ENCODE measurements at places on chromosomes 7 and 10.
A peak's percentile ranks its signal among the peaks of the same experiment; 100 is the strongest.

- DNase-seq, result no peak
These were observed 5.5 kb downstream of the WNT8B start for GRCh38 chr10:100468322-100468721.

DNA sequence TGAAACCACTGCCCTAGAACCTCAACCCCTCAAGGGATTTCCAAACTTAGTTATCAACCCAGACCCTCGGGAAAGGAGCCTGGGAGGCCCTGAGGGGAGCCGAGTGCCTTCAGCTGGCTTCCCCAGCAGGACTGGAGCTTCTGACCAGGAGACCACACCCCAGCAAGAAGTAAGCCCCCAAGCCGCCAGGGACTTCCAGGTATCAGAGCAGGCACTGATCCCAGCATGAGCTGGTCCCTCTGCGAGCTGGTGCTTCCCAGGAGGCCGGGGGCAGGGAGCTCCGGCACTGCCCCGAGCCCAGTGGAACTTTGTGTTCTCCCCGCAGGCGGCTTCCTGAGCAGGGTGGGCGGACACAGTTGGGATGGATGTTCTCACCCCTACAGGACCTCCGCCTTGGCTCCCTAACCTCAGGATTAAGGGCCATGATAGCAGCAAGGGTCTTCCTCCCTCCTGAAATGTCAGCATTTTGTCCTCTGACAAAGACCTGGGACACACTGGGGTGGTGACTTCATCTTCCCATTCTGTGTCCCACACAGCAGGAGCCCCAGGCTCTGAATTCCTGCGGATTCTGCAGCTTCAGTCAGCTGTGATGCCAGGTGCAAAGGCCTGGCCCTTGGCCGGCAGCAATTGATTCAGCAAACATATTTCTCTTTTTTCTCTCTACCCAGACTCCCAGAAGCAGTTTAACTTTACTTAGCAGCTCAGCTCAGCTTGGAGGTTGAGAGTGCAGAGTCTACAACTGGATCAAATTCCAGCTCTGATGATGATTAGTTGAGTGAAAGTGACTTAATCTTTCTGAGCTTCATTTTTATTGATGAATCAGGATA, 11.6 kb downstream of the ATP6V0E2 start:
- no peak for DNase-seq

DNA sequence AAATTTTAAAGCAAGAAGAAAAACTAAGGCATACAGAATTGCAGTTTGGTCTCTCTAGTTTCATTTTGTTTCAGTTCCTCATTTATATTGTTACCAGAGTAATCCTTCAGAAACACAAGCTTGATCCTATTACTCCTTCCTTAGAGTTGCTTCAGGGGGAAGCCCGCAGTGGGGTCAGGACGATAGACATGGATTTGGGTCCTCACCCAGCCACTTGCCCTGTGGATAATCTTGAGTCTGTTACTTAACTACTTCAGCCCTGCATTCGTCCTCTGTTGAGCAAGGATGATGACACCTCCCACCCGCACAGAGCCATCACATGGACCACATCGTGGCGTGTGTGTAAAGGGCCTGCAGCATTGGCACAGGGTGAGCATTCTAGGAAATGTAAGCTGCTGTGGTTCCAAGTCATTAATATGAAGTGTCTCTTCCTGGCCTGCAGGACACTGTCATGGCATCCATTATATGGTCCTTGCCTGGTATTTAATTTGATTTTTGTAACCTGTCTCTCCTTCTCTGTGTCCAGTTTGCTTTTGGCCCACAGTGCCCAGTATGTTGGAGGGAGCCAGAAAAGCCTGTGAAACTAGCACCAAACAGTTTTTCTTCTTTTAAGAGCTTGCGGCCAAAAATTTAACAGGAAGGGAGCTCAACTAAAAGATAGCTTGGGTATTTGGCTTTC, 111.2 kb downstream of the EEPD1 start:
- DNase-seq, result no peak

- DNase-seq, result no peak
These were observed 183.5 kb upstream of the INHBA start for GRCh38 chr7:41886262-41886900.

- DNase-seq, result no peak
These were observed 4.3 kb upstream of the ABCC2 start for GRCh38 chr10:99777918-99778714.

DNA sequence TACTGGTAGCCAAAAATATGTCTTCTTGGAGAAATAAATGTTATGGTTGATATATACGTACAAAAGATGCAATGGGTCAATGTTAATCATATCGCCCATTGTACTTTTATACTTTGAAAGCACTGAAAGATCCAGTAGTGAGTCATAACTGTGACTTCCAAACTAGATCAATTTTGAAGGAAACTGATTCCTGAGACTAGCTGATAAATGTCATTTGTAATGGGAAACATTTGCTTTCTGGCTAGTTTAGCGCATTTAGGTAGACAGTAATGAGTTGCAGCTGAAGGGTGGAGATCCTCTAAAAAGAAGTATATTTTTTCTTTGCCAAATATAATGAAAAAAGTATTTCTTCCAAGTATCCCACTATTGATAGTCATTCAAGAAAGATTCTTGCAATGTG, 53.5 kb upstream of the ARHGAP21 start:
- no peak for DNase-seq

- DNase-seq, result no peak
These were observed 18.4 kb upstream of the CCDC71L start for GRCh38 chr7:106679153-106679931.

DNA sequence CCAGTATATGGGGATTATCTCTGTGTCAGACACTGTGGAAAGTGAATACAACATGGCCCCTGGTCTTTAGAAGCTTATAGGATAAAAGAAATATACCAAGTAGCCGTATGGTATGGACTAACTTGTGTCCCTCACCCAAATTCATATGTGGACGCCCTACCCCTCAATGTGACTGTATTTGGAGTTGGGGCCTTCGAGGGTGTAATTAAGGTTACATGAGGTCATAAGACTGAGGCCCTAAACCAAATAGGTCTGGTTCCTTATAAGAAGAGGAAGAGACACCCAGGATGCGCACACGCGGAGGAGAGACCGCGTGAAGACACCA, 36.3 kb downstream of the ASB13 start:
- DNase-seq, result no peak

DNA sequence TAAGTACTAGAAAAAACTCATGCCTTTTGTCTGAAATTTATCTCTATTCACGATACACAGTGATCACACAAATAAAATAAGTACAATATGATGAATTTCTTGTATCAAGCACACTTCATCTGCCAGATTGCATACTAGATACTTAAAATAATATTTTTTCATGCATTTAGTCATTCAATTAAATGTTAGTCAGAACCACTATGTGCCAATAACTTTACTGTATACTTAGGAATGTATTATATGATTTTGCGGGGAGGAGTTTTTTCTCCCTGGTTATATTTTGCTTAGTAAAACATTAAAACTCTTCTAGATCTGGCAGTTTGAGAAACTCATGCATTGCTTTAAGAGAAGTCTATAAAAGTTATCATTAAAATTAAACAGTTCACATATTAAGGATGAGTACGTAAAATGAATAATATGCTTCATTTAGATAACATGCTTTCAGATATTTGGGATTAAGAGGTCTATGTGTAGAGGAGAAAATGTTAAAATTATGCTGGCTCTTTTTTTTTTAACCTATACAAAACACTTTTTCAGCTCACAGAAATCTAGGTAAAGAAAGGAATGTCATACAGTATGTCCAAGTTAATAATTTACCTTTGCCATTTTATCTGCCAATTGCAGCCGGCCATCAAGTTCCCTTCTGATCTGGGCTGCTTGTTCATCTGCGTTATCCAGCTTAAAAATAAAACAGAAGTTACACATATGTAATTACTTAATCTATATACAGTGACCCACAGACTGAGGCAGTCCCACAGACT, 70.1 kb downstream of the RNF133 start:
- no peak for DNase-seq

DNA sequence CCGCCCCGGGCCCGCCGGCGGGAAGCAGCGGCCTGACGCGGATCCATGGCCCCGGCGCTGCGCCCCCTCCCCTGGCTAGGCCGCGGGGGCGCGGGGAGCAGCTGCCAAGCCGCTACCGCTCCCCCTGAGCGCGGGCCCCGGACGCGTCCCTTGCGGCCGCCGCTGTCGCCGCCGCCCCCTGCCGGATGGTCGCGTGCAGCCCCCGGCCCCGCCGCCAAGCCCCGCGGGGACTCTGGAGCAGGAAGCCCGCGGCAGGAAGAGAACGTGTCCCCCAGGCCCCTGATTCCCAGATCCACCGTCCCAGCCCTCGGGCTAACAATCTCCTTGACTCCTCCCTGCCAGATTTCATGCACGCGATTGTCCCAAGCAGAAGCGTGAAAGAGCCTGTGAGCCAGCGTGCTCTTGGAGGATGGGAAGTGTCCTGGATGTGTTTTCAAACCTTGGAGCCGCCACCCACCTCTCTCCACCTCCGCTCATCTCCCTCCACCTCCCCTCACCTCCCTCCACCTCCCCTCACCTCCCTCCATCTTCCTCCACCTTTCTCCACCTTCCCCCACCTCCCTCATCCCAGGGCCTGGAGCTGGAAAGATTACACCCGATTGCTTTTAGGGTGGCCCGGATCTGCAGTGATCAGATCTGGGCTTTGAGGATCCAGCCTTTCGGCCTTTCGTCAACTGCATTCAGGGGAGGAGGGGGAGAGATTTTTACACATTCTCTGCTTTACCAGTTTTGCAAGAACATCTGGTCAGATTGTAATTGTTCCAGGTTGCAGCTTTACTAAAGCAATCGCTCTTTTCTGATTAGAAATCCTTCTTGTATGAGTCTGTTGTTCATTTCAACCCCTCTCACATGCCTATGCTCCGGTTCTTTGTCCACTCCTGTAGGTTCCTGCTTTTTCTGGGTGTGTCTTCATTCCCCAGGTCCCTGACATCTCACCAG, 570 bp upstream of the PRTFDC1 start:
- DNase-seq, result peak; percentile 47

DNA sequence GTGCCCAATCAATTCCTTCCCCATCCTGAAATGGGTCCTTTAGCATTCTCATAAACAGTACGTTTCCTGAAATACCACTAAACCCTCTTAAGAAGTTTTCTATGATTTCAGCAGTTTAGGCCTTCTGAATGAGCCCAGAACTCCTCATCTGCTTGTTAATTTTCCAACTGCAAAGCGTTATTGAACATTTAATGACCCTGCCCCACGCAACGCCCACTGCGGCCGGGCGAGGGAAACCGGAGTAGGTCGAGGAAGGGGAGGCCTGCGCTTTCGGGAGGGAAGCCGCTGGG, 608 bp upstream of the UBN2 start:
- DNase-seq, result no peak

GRCh38 chr10:117135480-117136140, 2.5 kb downstream of the VAX1 start:
- no peak for DNase-seq

GRCh38 chr7:111126987-111127386, 36.1 kb downstream of the LRRN3 start:
- no peak for DNase-seq

GRCh38 chr7:95577137-95577536, 19.2 kb downstream of the PDK4 start:
- DNase-seq, result no peak

- no peak for DNase-seq
These were observed 1.2 kb upstream of the ITGB1 start for GRCh38 chr10:32959006-32959920.

- DNase-seq, result no peak
These were observed 11.3 kb downstream of the ACADSB start for GRCh38 chr10:123019941-123020703.

DNA sequence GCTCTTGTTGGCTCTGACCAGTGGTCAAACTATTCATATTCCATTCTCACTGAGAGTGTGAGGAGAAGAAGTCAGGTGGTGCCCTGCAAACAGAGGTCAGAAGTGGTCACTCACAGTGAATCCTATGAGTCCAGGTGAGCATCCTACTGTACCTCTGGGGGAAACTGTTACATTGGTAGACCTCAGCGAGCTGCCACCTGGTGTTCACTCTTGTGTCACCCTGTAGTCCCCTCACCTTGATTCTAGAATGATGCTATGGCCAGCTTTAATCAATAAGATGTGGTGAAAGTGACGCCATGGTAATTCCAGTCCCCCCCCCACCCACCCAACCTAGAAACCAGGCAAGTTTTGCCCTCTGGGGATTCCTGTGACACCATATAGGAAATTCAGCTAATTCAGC, 1.2 kb upstream of the AMPH start:
- no peak for DNase-seq

DNA sequence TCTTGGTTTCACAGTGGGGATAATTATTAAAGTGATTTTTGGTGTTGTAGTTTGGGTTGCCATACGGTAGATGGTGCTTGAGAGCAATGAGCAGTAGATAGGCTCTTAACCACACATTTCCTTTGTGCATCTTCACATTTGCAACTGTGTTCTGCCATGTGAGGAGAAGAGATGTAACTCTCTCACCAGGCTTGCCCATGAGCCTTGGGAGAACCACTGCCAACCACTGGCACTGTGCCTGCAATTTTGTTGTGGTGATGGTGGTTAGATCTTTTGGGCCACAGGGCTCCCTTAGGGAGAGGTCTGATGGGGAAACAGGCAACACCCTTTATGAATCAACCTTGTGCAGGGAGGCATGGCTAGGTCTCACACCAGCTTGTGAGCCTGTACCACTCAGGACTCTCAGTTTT, 204.3 kb downstream of the CCDC7 start:
- no peak for DNase-seq

- no peak for DNase-seq
These were observed 12.4 kb upstream of the TCERG1L start for GRCh38 chr10:131323880-131324279.

DNA sequence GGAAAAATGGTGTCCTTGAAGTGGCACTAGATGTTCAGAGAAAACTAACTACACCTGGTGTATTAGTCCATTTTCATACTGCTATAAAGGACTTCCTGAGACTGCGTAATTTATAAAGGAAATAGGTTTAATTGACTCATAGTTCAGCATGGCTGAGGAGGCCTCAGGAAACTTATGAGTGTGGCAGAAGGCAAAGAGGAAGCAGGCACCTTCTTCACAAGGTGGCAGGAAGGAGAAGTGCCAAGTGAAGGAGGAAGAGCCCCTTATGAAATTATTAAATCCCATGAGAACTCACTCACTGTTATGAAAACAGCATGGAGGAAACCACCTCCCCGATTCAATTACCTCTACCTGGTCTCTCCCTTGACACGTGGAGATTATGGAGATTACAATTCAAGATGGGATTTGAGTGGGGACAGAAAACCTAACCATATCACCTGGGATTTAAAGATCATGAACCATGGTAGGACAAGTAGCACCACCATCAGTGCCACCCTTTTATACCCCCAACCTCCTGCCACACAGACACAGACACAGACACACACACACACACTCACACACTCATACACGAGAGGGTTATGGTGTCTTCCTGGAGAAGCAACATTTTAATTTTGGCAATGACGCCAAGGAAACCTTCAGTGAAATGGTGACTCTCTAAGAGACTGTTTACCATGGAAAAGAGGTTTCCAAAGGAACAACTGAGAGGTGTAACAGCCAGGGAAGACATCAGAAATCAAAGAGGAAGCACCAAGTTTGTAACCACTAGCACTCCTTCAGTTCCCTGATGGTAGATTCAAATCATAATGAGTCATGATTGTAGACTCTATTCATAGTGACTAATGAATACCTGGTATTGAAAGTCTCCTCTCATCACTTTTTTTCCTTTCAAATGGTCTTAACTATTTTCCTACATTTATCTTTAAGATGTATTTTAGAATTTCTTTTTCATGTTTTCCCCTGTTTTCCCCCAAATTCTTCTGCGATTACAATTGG, 41.8 kb upstream of the WNT16 start:
- no peak for DNase-seq

GRCh38 chr10:101112799-101113594, 18.1 kb upstream of the TLX1 start:
- DNase-seq, result no peak

- no peak for DNase-seq
These were observed 130.5 kb upstream of the C1QL3 start for GRCh38 chr10:16652154-16652553.

GRCh38 chr7:98205162-98205845, 5.9 kb upstream of the BHLHA15 start:
- no peak for DNase-seq
